ENCODE measurements at places on chromosomes 11 and 22.

- no peak for DNase-seq
Observed at GRCh38 chr22:24434471-24435322, 7.3 kb downstream of the ADORA2A start.

- no peak for DNase-seq
Observed at GRCh38 chr22:48393041-48393370, 1434.7 kb downstream of the BRD1 start.

DNA sequence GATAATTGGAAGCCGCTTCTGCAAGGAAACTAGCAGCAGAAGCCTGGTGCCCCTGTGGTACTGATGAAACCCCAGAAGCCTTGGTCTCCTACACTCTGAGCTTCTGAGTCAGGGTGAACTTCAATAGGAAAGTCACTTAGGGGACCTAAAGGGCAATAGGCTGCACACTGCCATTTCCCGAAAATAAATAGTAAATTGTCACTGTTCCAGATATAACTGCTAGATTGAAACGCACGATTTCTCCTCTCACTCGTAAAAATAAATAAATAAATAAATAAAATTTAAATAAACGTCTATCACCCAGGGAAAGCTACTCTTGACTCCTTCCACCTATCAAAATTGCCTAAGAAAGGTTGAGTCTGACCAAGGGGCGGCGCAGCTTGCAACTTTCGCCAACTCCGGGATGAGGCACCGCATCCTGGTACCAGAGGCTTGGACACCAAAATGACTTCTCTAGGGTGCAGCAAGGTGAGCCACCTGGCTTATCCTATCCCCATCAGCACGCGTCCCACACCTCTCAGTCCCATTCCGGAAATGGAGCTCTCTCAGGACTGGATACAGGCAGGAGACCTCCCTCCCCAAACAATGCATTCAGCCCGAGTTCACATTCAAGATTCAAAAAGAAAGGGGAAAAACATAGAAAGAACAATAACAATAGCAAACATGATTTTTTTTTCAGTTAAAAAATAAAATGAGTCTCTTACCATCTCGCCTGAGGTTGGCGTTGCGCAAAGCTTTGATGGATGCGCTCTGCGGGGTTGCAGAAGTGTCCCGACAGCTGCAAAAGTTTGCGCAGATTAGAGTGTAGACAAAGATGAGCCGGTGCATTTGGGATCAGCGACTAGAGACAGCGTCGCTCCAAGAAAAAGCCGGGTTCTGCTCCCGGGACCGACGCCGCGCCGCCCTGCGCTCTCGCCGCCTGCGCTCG lies 583 bp downstream of the PDGFD start:
- DNase-seq = no peak

DNA sequence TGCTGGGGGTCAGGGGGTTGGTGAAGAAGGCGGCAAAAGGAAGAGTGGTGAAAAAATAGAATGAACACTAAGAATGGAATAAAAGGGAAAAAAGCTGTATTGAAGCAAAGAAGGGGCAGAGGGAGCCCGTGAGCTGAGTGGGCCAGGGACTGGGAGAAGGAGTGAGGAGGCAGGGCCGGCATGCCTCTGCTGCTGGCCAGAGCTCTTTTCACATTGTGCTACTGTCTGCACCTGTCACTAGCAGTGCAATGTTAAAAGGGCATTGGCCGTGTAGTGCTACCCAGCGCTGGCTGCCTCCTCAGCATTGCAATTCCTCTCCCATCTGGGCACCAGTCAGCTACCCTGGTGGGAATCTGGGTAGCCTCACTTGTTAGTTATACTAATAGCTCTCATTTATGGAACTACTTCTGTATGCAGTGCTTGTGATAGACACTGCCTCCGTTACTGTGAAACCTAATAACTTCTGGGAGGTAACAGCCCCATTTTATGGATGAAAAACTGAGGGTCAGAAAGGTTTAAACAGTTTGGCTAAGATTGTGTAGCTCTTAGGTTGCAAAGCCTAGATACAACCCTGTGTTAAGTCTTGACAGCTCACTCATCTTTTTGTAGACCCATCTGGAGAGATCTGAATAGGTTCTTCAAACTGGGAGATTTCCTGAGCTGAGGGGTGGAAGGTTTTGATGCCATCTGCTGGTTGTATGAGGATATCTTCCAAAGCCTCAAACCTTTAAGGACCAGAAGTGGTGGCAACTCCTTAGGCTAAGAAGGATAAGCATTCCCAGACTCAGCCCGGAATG lies 8.5 kb downstream of the YPEL4 start:
- no peak for DNase-seq

DNA sequence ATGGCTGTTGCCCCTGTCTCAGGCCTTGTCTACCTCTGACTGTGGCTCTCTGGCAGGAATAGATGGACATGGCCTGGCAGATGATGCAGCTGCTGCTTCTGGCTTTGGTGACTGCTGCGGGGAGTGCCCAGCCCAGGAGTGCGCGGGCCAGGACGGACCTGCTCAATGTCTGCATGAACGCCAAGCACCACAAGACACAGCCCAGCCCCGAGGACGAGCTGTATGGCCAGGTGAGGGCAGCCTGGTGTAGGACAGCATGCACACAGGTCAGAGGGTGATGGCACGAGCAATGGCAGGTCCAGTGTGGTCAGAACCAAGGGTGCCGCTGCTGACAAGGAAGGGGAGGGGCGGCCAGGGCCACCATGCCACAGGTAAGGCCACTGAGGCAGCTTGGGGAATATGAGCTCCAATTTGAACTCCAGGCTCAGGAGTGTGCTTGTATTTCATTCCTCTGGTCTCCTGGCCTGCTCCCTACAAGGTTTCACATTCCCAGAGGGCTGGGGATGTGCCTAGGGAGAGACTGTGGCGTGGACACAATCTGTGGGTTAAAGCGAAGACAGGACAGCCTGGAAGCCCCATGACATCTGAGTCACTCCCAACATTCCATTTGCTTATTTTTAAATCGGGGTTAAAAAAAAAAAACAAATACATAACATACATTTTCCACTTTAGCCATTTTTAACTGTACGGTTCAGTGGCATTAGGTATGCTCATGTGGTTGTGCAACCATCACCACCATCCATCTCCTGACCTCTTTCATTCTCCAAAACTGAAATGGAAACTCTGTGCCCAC lies 562 bp downstream of the FOLR3 start:
- DNase-seq = no peak

DNA sequence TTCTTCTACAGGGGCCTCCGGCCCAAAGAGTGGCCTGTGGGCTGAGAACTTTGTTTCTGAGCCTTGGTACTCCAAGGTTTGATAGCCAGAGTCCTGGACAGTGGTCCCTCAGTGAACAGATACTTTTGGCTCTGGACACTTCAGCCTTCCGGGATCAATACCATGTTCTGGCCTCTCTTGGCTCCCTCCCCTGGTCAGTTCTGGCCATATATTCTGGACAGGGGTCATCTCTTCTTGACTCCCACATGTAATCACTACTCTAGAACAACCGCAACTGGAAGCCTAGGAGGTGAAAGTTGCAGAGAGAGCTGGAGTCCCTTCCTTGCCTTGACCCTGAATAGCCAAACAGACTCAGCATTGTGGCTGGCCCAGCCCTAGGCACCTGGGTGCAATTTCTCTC lies 2.3 kb downstream of the RTN4RL2 start:
- DNase-seq = no peak

- no peak for DNase-seq
Observed at GRCh38 chr11:111097191-111097590, 148.3 kb upstream of the POU2AF2 start.

DNA sequence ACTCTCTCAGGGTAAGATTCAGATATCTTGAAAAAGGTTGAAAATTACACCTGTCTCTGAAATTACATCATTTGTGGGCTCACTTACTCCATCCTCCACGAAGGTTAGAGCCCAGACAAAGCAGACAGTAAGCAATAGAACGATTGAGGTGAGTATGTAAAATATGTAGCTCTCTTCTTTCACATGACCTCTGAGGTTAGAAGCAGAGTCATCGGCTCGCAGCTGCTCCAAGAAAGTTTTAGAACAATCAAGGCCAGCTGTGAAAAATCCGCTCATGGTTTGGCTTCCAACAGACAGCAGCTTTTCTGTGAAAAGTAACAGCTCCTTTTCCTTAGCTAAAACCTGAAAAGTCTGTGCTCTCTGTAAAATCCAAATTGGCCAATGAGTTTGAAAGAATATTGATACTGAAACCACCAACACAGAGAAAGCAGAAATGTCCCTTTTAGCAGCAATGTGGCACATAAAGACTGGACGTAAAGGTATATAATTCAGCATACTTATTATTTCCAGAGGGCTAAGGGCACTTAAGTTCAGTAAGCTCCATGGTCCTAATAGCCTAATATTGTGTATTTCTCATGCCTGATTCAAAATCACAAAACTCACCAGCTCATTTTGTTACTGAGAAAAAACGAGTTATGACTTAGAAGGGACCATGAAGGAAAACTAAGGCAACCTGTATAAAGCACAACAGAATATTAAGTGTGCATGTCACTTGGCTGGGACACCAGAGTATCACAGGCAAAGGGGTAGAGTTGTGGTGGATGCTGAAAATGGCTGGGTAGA lies 78.2 kb downstream of the FAM76B start:
- DNase-seq = no peak

- no peak for DNase-seq
Observed at GRCh38 chr11:71169313-71169712, 83.1 kb downstream of the SHANK2 start.

DNA sequence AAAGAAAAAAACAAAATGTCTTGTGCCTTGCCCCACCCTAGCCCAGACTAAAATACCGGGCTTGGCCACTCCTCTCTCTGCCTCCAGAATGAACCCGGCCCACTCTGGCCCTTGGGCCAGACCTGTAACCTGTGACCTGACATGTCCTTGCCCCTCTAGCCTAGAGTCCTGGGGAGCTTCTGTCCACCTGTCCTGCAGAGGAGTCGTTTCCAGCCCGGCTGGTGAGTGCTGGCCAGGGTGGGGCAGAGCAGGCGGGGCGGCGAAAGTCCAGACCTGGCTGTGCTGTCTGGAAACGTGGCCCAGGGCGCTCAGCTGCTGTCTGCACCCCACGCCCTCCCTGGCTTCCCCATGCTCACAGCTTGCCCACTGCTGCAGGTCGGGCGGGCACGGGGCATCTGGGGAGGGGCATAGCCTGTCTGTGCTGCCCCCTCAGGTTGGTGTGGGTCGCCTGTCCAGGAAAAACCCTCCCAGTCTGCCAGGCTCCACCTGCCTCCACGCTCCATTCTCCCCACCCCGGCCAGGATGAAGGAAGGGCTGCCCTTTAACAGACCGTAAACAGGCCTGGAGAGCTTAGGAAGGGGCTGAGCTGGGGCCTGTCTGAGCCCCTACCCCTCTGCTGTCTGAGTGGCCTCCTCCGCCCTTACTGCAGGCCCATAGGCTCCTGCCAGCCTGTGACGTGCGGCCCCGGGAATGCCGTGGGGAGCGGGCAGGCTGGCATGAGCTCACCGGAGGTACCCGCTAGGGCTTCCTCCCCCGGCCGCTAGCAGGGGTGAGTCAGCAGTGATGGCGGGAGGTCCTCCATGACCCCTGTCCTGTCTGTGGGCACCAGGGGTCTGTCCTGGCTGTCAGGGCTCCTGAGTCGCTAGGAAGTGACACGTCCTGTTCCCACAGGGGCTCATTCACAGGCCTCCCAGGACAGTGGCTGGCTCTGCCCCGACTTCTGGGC lies 1.9 kb downstream of the CD151 start:
- peak; percentile 44 for DNase-seq

DNA sequence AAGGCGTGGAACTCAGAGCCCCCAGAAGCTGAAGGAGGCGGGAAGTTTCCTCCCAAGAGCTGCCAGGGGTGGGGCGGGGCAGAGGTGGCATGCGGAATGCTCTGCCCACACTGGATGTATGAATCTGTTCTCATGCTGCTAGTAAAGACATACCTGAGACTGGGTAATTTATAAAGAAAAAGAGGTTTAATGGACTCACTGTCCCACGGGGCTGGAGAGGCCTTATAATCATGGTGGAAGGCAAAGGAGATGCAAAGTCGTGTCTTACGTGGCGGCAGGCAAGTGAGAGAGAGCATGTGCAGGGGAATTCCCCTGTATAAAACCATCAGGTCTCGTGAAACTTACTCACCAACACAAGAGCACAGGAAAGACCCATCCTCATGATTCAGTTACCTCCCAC lies 57.6 kb downstream of the SMIM38 start:
- DNase-seq = no peak

DNA sequence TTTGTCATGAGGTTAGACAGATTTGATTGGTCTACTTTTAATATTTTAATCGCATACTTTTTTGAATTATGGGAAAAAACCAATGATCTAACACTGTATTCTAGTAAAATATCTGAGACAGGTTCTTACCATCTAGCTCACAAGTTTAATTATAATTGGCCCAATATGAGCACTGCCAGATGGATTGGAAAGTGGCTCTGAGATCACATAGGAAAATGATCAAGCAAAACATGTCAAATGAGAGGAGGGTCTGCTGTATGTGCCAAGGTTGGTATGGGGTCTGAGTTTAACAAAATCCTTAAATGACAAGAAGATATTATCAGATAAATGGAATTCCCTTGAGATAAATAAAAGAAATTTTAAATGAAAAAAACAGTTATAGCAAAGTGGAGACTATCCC lies 264.7 kb downstream of the TTC28 start:
- no peak for DNase-seq

GRCh38 chr22:49199224-49199623 lies 628.4 kb downstream of the BRD1 start:
- DNase-seq = no peak

DNA sequence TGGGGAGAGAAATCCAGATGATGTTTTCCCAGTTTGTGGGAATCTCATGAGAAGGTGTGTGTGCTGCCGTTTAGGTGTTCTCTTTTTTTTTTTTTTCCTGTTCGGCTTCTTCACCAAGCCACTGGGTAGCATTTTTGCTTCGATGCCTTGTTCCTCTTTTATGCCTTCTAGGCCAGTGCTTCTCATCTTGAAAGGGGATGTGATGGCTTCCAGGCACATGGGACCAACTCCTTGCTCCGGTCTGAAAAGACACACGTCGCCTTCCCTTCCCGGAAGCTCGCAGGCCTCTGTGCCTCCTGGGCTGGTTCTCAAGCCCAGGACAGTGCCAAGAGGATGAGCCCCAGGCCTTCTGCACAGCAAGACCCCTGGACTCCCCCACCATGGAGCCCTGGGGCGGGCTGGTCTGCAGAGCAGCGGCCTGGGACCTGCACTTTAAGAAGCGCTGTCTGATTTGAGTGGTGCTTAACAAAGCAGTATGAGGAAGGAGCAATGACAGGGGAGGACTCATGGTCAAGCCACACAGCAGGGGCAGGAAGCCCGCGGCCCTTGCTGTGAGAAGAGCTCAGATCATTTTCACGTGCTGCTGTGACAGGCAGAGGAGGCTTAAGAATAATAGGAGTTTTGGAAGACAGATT lies 158.8 kb downstream of the MPPED1 start:
- DNase-seq = no peak
